ENCODE measurements at places on chromosomes 2 and 18.

DNA sequence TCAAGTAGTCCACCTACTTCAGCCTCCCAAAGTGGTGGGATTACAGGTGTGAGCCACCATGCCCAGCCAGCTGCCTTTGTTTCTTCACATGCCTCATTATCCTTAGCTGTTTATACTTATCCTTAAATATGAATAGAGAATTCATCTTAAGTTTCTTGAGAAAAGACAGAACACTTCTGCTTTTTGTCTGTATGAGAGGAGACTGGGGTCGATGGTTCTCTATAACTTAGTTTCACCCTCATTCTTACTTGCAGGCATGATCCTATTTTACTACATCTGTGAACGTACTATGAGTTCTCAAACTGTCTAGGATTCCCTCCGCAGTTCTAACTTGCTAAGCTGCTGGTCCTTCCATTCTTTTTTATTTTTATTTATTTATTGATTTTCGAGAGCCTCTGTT is 20.4 kb downstream of the PPM1B start:
- no peak for DNase-seq

DNA sequence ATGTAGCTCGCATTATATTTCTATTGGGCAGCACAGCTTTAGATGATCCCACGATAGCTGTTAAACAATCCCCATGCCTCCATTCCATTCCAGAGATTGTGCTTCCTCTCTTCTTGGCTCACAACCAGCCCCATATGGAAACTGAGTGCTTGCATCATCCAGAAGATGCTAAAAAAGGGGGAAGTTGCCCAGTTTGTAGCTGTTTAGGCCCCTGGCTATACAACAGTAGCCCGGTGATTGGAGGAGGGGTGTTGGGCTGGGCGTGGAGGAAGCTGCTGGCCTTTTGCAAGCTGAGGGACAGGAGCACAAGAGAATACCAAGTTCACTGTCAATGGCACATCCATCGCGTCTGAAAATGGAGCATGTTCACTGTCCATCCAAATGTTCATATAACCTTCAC is 360.2 kb downstream of the ALK start:
- DNase-seq = no peak

DNA sequence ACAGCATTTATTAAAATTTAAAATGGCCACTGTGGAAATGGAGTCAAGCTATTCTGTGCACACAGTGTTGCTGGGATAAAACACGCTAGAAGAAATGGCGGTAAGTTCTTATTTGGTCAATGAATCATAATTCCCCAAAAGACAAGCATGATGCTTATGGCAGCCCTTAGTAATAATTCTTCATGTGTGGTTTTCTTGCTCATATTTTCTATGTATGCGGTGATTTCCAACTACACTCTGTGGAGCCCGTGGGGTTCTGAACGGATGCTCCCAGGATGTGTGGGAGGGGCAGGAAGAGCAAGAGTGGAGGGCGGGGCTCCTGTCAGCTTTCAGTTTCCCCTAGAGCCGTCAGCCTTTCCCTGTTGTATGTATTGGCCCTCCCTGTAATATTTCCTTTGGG is 91.7 kb upstream of the RMDN2 start:
- peak; percentile 22 for DNase-seq

GRCh38 chr2:216590780-216591179 is 42.4 kb upstream of the IGFBP2 start:
- no peak for DNase-seq

DNA sequence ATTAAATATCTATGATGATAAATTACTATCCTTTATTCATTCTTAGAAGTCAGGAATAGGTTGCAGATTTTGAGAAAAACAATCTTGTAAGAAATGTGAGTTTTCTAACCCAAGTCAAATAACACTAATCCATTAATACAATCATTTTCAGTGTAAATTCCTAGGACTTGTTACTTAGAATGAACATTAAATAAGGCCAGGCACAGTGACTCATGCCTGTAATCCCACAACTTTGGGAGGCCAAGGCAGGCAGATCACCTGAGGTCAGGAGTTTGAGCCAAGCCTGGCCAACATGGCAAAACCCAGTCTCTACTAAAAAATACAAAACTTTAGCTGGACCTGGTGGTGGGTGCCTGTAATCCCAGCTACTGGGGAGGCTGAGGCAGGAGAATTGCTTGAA is 45.8 kb upstream of the CDKL4 start:
- DNase-seq = no peak

DNA sequence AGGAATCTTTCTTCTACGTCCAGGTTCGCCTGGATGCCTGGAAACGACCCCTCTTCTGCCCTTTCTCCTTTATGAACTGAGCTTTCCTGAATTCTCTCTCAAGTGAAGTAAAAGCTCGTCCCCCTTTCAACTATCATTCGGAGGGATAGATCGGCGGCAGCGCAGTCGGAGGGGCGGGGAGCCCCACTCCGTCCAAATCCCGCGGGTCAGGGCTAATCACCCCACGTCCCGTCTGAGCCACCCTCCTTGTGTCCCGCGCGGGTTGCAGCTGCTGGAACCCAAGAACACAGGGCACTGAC is 367 bp downstream of the FBXO48 start:
- DNase-seq = no peak

- DNase-seq = peak; percentile 41
Measured at GRCh38 chr2:241218131-241219029, 29.9 kb downstream of the ANO7 start.

- no peak for DNase-seq
Measured at GRCh38 chr2:16245481-16246054, 305.2 kb downstream of the MYCN start.

GRCh38 chr2:43040084-43040854 is 186.1 kb downstream of the ZFP36L2 start:
- no peak for DNase-seq

GRCh38 chr2:28430788-28431418 is 38.2 kb downstream of the FOSL2 start:
- DNase-seq = no peak

GRCh38 chr2:69271831-69272257 is 115.2 kb downstream of the GFPT1 start:
- DNase-seq = no peak

DNA sequence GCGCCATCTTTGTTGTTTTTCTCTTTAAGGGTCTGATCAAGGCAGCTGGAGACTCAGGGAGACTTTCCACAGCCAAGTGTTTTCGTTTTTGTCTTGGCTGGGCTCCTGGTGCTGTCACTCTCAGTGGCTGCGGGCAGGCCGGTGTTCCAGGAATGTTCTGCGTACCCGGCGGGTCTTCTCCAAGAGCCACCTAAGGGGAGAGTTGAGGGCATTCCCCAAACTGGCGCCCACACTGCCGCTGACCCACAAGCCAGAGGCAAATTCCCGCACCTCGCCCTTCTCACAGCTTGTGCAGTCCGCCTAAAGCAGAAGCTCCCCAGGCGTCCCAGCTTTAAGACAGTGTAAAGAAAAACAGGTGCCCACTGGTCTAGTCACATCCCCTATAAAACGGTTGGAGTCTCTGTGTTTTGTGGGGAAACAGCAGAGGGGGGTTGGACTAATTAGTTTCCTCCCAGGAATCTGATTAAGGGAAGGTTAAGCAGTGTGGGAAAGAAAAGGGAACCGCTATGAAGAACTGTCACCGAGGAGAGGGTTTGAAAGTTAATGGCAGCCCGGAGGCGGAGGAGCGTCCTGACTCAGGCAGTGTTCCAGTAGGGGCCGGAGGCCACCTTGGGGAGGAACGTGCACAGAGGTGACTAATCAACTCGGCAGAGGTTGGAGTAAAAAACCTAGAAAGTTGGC is 224.5 kb downstream of the SLC4A3 start:
- no peak for DNase-seq

DNA sequence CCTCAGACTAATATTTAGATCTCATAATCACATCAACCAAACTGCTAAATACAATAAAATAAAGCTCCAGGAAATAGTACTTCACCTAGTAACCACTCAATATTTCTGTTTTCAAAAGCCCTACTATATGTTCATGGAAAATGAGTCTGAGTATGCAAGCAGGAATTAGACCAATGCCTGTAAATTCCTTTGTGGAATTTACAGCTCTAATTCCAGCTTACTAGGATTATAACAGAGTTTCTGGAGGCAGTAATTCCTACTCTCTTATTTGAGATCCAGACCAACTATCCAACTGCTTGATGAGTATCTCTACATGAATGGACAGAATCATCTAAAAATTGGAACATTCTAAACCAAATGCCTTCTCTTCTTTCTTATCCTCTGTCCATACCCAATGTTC is 11.6 kb downstream of the CDKL4 start:
- DNase-seq = no peak

- no peak for DNase-seq
Measured at GRCh38 chr2:95374451-95374920, 28.0 kb upstream of the FAHD2A start.

DNA sequence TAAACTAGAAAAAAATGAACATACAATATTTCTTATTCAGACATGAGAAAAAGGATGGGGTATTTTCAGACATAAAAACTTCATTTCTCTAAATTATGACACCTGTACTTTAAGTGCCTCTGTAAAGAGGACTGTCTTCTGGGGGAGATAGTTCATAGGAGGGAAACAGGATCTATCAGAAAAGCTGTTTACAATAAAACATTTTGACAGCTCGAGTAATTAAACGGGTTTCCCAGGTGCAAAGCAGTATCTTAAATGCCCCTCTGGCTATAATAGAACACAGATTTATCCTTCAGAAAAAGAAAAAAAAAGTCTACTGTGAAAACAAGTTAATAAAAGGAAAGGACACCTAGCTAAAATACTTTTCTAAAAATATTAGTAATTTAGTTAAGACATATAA is 311.4 kb upstream of the UBE2E3 start:
- peak; percentile 95 for DNase-seq

- no peak for DNase-seq
Measured at GRCh38 chr2:143877876-143878530, 641.9 kb downstream of the ZEB2 start.

- DNase-seq = no peak
Measured at GRCh38 chr2:219124381-219125110, 36.1 kb downstream of the NHEJ1 start.

DNA sequence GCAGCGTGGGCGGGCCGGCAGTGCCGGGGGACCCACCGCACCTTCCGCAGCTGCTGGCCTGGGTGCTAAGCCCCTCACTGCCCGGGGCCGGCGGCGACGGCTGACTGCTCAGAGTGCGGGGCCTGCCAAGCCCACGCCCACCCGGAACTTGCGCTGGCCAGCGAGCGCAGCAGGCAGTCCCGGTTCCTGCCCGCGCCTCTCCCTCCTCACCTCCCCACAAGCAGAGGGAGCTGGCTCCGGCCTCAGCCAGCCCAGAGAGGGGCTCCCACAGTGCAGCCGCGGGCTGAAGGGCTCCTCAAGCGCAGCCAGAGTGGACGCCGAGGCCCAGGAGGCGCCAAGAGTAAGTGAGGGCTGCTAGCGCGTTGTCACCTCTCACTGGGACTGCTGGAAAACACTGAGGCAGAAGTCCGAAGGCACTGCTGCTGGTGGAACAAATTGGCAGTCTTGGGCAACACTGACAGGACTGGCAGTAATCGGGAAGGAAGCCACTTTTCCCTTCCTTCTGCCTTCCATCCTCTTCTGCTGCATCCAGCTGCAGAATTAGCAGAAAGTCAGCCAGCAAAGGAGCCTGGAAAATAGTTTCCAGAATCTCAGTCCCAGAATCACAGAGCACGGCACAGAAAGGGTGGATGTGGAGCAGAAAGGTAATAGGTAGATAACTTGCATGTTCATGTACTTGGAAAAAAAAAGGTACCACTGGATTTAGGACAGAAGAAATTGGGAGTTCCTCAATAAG is 179.4 kb upstream of the FN1 start:
- DNase-seq = no peak

- DNase-seq = no peak
Measured at GRCh38 chr2:114201781-114202180, 240.7 kb upstream of the DPP10 start.

DNA sequence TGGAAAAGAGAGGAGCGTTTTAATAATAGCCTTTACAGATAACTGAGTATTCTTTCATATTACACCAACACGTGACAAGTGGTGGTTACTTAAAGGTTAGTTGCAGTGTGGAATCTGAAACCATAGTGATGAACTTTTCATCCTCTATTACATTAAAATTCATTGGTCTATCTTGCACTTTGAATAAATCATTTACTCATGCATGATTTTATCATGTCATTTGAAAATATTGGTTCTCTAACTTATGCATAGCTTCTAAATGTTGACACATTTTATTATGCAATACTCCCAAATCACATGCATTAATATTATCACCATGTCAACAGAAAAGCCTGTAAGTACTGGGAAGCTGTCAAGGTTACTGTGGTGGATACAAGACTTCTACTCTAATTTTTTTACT is 1432.2 kb downstream of the LRP1B start:
- DNase-seq = no peak

DNA sequence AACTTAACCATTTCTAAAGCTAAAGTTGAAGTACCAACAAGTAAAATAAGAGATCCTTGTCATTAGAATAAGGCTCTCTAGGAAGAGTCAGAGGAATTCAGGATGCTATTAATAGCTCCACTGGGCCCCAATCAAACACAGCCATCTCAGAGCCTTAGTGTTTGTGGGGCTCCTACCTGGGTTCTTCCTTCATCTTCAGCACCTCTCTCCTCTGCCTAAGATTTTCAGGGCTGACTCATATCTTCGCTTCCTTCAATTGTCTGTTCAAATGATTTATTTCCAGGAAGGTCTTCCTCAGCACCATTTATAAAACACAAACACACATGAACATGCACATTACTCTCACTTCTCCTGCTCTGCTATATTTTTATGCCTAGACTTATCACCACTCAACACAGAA is 119.5 kb downstream of the COL6A3 start:
- DNase-seq = no peak

GRCh38 chr2:157336137-157337010 is 10.8 kb upstream of the ERMN start:
- DNase-seq = peak; percentile 2

DNA sequence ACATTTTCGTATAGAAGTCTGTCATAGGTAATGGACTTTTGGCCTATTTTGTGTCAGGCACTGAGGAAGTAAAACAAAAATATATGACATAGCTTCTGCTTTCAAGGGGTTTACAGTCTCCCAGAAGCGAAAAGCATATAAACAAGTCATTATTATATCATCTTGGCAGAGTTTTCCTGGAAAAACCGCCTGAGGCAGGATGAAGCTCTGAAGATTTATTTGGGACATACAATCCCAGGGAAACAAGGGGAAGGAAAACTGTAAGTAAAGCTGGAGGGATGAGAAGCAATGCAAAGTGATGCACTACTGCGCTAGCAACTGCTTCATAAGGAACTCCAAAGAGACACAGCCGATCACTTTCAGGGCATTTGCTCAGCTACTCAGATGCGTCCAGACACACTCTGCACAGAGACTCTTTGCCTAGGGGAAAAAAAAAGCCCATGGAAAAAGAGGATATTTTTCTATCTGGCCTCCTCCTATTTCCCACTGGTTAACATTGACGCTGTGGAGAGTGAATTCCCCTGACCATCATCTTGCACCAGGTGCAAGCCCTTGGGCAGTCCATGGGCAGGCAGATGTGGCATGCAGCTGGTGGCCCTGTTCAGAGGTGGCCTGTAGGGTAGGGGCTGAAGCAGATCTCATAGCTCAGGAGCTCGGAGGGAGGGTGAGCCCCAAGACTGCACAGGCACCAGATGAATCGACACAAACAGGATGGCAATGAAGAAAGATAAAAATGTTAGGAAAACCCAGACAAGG is 158.1 kb downstream of the METTL4 start:
- no peak for DNase-seq

GRCh38 chr2:63047321-63048279 is 3.0 kb upstream of the OTX1 start:
- DNase-seq = peak; percentile 76

- DNase-seq = no peak
Measured at GRCh38 chr2:96340493-96341414, 5.2 kb downstream of the NCAPH start.

GRCh38 chr2:174603280-174603679 is 5.7 kb upstream of the WIPF1 start:
- peak; percentile 7 for DNase-seq

- DNase-seq = no peak
Measured at GRCh38 chr18:32443706-32444215, 26.9 kb downstream of the GAREM1 start.

All from NCI-H1417 (cell line).